ENCODE measurements at places on chromosomes 16 and 17.

DNA sequence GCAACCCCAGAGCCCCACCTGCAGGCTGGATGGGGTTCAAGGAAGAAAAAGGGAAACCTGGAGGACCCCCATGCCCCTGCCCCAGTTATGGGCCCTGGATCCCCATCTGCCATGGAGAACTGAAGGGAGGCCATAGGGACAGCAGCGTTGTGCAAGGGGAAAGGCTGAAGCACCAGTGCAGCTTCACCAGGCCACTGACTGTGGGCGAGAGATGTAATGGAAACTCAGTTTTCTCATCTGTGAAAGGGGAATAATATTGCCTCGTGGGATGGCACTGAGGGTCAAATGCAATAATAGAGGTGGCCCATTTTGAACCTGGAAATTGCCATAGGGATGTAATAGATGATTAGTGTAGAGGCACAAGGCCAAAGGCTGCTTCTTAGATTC is 9.9 kb upstream of the TSPOAP1 start:
- DNase-seq, result no peak

- DNase-seq, result no peak
These were observed 58.8 kb upstream of the GRIN2A start for GRCh38 chr16:10240854-10241613.

- DNase-seq, result peak; percentile 17
These were observed 211.5 kb upstream of the TNRC6C start for GRCh38 chr17:77746896-77747554.

- DNase-seq, result no peak
These were observed 1.5 kb downstream of the SLC35G3 start for GRCh38 chr17:35192708-35193107.

- no peak for DNase-seq
These were observed 220.0 kb downstream of the IRX3 start for GRCh38 chr16:54066451-54067105.

- DNase-seq, result peak; percentile 34
These were observed 9.3 kb downstream of the CTRB2 start for GRCh38 chr16:75197522-75198134.

DNA sequence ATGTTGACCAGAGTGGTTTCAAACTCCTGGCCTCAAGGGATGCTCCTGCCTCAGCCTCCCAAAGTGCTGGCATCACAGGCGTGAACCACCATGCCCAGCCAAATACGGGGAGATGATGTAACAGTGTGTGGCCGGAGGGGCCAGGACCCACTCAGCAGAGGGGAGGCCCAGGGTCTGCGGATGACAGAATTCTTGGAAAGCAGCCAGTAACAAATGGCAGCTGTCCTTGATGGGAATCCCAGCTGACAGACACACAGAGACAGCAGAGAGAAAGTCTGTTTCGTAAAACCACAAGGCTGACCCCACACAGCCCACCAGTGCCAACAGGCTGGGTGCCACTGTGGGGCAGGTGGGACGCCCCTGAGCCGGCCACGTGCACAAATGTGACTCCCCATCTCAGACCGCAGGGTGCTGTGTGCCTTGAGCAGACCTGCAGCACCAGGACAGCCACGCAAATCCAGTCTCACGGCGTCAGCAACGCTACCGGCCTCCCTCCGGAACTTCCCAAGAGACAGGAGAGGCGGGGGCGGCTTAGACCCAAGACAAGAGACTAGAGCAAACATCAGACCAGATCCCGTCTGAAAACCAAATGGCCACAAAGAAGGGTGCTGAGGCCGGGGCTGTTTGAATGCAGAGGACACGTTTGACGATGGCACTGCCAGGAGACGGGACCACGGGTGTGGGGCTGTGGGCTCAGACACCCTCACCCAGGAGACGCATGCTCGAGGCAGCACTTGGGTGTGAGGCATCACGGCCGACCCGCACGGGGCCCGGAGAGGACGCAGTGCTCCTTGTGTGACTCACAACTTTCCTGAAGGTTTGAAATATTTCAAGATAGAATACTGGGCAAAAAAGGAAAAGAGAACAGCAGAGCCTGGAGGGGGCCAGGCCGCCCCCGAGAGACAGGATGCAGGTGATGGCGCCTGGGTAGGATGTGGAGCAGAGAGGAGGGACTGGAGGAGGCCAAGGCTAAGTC is 24.6 kb downstream of the CTU2 start:
- DNase-seq, result no peak

DNA sequence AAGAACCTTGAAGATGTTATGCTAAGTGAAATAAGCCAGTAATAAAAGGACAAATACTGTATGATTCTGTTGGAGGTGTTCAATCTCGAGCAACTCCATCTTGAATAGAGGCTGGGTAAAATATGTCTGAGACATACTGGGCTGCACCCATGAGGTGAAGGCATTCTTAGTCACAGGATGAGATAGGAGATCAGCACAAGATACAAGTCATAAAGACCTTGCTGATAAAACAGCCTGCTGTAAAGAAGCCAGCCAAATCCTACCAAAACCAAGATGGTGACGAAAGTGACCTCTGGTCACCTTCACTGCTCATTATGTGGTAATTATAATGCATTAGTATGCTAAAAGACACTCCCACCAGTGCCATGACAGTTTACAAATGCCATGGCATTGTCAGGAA is 98.1 kb downstream of the RGS9 start:
- DNase-seq, result no peak

GRCh38 chr17:5042157-5043022 is 7.2 kb upstream of the SLC52A1 start:
- DNase-seq, result no peak

- no peak for DNase-seq
These were observed 26.0 kb downstream of the LRRC37B start for GRCh38 chr17:32033223-32033622.

DNA sequence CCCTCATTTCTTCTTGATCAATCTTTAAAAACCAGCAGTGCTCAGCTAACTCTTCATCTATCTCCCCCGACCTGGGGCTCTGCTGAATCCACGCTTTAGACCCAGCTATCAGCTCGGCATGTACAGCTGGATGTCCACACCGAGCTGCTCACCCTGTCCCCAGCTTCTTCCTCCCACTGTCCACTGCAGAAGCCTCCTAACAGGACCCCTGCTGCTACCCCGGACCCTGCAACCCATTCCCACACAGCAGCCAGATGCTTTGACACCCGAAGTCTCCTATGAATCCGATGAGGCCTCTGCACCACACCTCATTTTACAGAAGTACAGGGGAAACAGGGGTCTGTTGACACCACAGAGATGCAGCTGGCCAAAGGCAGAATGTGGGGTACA is 13.8 kb downstream of the GCGR start:
- DNase-seq, result no peak

GRCh38 chr17:77420804-77421629 is 280.2 kb downstream of the SEC14L1 start:
- DNase-seq, result no peak

DNA sequence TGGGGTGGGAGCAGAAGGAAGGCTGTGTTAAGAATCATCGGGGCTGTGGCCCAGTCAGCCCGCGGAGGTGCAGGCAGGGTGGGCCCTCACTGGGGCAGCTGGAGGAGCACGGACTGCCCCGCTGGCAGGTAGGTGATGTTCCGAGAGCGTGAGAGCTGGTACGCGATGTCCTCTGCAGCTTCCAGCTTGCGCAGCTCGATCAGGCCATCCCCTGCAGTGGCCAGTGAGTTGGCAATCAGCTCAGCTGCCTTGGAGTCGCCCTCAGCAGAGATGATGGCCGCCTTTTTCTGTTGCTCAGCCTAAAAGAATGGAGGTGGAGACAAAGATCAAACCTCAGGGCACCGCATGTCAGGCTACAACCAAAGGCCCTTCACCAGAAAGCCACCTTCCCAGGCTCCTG is 9.8 kb downstream of the PHB1 start:
- no peak for DNase-seq

- DNase-seq, result peak; percentile 84
These were observed at the start of gene MYO1D for GRCh38 chr17:32876417-32877163. MYO1D (minus strand) TSS chr17:32877124; CDS start chr17:32876872, 252 bp downstream.

DNA sequence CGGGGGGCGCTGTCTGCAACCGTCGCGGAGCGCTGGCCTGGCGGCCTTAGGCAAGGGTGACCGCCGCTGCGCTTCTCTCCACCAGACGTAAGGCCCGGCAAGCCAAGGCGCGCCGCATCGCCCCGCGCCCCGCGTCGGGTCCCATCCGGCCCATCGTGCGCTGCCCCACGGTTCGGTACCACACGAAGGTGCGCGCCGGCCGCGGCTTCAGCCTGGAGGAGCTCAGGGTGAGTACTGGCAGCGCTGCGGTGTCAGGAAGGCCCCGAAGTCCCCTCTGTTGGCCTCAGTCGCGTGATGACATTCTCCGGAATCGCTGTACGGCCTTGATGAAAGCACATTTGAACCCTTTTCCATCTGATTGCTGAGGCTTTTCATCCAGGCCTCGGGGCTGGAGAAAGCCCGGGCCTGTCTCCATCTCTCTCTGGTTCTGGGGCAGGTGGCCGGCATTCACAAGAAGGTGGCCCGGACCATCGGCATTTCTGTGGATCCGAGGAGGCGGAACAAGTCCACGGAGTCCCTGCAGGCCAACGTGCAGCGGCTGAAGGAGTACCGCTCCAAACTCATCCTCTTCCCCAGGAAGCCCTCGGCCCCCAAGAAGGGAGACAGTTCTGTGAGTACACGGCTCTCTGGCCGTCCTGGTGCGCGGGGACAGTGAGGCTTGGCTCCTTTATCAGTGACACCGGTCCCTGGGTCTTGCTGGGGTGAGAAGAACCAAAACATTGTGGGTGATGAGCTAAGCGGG is 831 bp downstream of the RPL13 start:
- no peak for DNase-seq

- peak; percentile 92 for DNase-seq
These were observed 6.0 kb upstream of the LPCAT2 start for GRCh38 chr16:55502801-55503366.

DNA sequence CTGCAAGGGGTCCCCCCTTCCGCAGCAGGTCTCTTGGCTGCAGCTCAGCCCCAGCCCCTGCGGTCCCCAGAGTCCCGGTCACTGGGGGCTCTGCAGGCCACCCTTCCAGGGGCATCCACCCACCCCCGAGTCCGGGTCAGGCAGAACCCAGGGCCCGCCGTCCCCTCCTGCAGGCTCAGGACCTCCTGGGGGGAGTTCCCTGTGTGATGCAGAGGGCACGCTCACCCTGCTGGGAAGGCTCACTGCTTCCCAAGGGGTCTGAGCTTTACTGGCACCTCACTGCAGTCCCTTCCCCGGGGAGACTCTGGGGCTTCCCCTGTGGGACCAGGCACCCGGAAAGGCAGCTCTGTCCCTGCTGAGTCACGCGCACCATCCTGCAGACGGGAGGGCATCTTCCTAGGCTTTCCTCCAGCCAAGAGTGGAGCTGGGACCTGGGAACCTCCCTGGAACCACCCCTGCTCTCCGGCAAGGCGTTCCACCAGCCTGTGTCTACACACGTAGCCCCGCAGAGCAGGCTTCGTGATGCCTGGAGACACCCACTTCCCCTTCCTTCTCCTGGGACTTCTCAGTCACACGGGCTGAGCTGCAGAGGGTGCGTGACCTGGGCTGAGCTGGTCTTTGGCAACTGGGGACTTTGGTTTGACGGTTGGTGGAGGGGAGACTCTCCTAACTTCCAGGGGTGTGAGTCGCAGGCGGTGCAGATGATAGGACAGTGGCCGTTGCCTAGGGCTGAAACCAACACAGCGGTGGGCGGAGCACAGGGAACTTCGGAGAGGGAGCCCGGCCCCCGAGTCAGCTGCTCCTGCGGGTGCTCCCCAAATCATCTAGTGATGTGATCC is 23.4 kb downstream of the SLC25A10 start:
- DNase-seq, result no peak

DNA sequence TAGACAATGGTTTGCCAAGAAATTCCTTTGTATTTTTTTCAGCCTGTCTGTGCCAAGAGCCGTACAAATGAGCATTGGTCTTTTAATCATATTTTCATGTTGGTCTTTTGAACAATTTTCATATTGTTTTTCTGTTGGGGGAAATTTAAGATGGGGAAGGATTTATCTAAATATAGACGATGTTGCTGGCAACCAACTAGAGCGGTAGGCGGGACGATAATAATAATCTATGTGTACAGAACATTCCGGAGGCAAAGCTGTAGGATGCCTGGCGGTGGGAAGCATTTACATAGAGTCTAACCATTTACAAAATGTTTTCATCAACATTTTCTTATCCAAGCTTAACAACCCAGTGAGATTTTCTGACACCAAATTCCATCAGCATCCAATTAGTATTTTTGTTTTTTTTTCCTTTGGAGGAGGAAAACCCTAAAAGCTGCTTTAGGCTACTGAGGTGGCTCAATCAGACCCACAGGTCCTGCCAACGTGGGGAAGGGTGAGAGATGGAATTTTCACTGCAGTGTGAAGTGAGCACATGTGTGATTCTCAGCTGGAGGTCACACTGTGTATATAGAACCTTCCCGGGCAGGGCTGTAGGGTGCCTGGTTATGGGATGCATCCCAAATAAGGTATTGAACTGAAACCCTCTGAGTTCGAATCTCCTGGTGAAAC is 11.7 kb upstream of the SEC14L1 start:
- DNase-seq, result no peak

- no peak for DNase-seq
These were observed 1305.6 kb downstream of the CDH11 start for GRCh38 chr16:63816276-63816675.

DNA sequence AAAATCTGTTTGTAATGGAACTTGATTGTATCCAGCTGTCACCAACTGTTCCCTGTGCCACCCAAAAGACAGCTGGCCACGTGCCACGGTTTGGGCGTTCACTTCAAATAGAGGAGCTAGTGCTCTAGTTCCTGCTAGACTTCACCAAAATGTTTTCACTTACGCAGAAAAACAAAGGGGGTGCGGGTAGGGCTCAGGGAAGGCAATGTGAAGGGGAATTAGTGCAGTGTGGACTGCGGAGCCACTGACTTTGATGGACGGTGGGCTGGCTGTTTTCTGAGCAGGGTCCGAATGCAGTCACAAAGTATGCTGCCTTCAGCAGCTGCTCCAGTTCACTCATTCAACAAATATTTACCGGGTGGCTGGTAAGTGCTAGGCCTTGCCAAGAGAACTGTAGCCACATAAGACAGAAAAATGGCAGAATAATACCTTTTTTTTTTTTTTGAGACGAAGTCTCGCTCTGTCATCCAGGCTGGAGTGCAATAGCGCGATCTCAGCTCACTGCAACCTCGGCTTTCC is 7.6 kb upstream of the CYTH1 start:
- DNase-seq, result peak; percentile 87

GRCh38 chr17:81537343-81537855 is 9.2 kb downstream of the FSCN2 start:
- no peak for DNase-seq

DNA sequence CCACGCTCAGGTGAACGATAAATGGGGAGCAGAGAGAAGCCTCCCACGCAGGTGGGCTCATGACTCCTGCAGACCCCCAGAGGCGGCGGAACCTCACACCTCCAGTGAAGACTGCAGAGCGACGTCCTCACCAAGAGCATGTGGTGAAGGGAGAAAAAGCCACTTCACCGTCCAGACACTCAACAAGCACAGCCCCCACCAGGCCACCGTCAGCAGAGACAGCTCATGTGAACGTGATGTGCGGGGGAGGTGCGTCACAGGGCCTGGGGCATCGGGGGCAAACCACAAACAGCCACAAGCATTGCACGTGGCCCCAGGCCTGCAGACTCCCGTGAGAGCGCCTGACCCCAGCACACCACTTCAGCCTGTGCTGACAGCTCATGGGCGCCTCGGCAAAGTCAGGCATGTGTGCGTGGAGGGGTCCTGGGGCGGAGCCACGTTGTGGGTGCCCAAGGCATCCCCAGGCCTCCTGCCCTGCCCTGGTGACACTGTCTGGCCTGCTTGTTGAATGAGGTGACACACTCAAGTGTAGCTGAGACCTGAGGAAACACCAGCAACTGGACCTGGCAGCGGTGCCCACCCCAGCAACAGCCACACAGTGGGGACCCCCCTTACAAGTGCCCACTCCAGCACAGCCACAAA is 19.0 kb downstream of the LMF1 start:
- DNase-seq, result no peak

- no peak for DNase-seq
These were observed 11.8 kb upstream of the SULT1A1 start for GRCh38 chr16:28621481-28622155.

- DNase-seq, result no peak
These were observed 3.7 kb upstream of the VAT1L start for GRCh38 chr16:77784441-77785372.

Data from tibial artery (tissue), 4 donors.